NCI-H1092 (cell line): ENCODE measurements at places on chromosomes 2 and 18.

DNA sequence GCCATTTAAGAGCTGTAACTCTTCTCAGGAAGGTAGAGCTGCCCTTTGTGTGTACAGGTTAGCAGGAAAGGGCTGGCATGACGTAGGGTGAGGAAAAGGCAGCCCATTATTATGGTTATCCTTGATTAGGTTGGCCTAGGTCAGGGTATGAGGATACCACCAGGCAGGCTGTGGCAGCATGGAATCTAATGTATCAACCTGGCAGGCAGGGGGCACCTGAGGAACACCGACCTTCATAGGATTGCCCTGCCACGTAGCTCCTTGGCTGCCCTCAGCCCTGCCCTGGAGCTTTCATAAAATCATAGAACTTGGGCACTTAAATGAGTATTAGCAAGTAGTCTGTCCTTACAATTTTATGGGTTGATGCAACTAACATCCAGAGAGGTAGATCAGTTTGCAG lies 261.6 kb downstream of the LTBP1 start:
- no peak for DNase-seq

DNA sequence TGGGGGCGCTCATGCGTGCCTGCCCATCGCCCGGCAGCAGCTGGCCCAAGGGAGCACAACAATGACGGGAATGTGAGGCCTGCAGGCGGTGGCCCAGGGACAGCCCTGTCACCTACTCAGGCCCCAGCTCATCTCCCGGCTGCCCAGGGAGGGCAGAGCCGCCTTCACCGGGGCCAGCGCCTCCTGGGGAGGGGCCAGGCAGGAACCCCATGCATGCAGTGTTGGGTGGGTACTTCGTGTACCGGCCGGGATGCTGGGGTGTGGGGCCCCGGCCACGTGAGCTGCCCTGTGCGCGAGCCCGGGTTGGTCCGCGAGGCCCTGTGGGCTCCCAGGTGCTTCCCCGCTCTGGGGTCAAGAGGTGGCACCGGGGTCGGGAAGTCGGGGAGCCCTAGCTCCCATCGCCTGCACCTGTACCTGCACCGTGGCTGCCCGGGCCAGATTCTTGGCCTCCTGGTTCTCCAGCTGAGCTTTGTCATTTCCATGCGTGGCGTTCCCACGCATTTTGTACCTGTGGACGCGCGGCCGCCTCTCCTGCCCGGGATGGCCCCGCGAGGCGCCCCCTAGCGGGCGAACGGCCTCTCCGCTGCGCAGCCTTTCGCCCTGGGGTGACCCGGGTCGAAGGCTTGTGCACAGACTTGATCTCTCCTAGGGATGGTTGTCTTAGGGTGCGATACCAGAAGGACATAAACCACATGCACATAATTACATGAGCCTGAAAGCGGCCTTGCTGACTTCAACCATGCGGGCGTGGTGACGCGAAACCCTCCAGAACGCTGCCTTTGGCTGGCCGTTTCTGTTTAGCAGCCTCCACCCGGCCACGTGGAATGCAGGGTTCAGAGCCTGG lies 950 bp downstream of the KLHL30 start:
- no peak for DNase-seq

- DNase-seq: no peak
These were observed 121.0 kb upstream of the SLC39A10 start for GRCh38 chr2:195535911-195536522.

DNA sequence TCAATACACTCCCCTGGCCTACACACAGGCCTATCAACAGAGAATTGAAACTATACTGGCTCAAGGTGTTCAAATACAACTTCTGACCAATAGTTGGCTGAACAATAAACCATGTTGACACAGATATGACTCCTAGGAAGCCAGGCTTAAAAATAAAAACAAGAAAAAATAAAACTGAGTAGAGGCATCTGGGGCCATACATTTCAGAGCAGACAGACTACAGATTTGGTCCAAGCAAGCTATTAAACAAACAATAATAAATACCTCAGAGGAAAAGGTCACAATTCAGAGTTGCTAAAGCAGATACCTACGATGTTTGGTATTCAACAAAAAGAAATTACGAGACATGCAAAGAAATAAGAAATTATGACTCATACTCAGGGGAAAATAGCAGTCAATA lies 132.8 kb upstream of the ACVR2A start:
- DNase-seq: no peak

DNA sequence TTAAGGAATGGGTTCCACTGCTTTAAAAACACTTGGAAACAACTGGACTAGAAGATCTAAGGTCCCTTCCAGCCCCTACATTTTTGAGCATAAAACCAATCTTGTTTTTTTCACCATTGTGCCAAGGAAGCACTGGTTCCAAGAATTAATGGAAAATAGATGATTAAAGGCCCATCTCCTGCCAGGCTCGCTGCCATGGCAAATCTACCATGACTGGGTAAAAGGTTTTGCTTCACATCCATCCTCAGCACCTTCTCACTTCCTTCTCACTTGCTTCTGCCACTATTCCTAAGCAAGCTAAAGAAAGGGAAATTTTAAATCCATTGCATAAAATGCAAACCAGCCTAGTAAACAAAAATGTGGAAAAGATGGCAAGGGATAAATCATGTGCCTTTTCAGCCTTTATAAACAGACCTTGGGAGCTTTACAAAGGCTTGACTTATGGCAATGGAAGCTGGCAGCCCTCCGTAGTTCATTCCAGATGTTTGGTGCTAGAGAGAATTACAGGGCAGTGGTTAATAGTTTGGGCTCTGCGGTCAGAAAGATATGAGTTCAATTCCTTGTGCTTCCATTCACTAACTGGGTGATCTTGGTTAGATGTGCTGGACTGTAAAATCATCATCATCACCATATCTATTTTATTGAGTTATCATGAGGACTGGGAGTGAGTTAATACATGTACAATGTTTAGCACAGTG lies 27.0 kb upstream of the ST3GAL5 start:
- DNase-seq: no peak

DNA sequence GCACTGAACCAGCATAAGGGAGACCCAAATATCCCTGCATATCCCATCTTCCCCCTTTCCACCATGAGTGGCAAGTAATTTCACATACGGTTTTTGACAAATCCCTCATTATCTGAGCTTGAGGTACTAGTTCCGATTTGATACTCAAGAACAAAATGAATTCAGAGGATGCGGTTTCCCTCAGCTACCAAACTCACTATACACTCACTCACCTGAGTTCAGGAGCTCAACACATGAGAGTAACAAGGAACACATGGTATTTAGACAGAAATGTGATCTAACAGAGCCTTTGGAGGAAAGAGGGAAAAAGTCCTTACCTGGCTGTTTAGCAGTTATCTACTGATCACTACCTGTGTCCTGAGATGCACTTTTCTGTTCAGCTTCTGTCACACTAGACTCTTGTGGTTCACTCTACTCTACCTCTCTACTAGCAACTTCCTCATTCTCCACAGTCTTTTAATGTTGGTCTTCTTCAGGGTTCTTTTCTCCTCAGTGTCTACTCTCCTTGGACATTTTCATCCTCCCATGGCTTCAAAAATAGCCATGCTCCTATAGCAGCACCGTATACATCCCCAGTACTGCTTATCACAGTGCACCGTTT lies 25.1 kb downstream of the ASXL2 start:
- DNase-seq: no peak

GRCh38 chr2:112012556-112012955 lies 42.5 kb upstream of the TMEM87B start:
- DNase-seq: no peak
